CD4-positive, alpha-beta T cell treated with Interleukin-1 beta for 1 hour (primary cell): ENCODE measurements at places on chromosomes 5 and 9.

DNA sequence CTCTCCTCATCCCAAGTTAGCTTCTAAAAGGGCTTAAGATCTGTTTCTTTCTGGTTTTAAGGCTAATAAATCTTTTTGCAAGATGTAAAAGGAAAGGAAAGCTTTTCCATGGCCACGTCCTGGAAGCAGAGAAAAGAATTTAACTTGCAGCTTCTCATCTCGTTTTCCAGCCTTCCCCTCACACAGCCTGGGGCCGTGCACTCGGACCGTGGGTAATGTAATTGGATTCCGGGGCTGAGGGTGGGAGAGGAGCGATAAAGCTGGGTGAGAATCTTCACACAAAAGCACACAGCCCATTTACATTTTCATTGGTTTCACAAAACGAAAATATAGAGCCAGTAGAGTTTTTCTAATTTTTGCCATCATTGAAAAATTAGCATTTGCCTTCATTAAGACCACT lies 91.2 kb downstream of the IRX2 start:
- no peak for DNase-seq

DNA sequence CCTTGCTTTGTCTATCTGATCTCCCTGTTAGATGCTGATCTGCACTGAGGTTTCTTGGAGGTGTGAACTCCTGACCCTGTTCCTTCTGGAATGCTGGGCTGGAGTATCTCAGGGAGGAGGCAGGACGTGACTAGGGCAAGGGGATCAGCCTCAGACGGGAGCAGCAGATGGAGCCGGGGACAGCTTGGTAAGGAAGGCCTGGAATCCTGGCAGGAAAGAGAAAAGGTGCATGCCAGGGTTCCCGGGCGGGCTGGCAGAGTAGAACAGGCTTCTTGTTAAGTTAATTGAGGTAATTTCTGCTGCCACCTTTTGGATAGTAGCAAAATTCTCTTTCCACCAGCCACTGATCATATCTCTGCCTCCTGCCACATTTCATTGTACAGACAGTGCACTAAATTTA lies 180.9 kb downstream of the ZNF462 start:
- DNase-seq = no peak

GRCh38 chr5:58077966-58078365 lies 381.9 kb downstream of the PLK2 start:
- DNase-seq = no peak

DNA sequence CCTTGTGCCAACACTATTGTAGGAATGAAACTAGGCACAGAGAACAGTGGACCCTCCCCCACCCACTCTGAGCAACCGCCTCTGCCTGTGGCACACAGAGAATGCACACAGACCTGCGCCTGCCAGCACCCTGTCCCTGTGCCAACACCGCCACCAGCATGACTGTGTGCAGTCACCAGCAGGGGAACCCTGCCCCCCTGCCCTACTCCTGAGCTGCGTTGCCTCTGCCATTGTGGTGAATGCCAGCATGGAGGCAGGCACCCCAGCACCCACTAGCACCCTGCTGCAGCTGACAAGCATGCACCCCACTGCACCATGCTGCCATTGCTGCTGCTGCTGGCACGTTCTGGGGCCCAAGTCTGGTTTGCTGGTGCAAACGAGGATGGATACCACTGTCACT lies 94.4 kb upstream of the PRLR start:
- no peak for DNase-seq

DNA sequence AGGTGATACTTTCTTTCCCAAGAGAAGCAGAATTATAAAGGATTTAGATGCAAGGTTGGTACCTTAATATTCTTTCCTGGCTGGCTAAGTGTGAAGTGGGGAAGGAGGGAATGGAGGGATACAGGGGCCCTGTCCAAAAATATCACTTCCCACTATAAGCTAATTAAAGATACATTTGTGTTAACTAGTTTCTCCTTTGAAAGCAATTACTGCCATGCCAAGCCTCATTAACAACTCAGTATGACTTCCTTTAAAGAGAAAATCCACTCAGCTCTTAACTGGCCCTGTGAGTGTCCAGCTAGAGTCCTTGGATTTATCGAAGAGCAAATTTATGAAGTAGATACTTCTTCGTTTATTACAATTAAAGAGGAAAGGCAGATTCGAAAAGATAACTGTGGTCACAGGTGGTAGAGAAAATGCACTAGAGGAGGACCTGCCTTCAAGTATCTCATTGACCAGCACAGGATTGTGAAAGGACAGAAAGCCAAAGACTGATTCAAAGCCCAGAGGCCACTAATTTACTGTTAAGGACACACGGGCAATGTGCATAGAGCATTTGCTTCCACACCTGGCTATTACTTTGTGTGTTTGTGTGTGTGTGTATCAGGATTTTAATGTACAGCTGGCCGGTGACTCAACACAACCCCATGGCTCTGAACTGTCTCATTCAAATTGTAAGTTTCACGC lies 11.2 kb upstream of the GLDC start:
- no peak for DNase-seq

- DNase-seq = no peak
Measured at GRCh38 chr9:76796296-76796695, 32.1 kb downstream of the PCA3 start.

- no peak for DNase-seq
Measured at GRCh38 chr9:124913378-124913777, 27.5 kb downstream of the GOLGA1 start.

GRCh38 chr5:86129009-86129408 lies 488.7 kb upstream of the COX7C start:
- no peak for DNase-seq

DNA sequence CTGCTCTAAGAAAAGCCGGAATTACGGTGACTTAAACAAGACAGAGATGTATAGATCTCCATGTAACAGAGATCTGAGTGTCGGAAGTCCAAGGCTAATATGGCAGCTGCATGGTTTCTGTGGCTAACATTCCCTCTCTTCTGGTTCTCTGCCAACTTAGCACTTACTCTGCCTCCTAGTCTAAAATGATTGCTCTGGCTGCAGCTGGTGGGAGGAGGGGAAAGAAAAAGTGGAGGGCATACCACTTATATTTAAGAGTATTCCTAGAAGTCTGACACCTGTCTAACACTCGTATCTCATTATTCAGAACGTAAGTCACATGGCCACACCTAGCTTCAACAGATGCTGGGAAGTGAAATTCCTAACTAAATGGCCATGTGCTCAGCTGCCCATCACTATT lies 551.5 kb upstream of the TLE4 start:
- no peak for DNase-seq

DNA sequence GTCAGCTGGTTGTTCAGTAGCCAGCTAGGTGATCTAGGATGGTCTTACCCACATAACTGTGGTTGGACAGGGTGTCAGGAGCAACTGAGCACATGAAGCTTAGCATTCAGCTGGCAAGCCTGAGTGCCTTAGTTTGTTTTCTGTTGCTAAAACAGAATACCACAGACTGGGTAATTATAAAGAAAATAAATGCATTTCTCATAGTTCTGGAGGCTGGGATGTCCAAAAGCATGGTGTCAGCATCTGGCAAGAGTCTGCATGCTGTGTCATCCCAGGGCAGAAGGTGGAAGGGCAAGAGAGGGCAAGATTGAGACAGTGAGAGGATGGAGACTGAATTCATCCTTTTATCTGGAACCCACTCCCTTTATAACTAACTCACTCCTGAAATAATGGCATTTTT lies 921.5 kb downstream of the TLE4 start:
- DNase-seq = no peak

DNA sequence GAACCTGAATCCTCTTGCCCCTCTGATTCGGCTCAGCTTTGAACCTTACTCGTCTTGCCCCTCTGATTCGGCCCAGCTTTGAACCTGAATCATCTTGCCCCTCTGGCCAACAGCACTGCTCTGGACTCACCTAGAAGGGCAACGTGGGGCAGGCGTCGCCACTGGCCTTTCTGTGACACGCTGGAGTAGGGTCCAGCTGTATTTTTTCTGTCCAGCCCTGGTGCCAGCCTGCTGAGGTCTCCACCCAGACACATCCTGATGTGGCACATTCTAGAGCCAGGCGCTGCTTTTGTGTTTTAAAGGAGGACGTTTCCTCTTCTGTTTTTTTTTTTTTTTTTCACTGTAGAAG lies 15.2 kb upstream of the CPEB4 start:
- DNase-seq = no peak

- DNase-seq = no peak
Measured at GRCh38 chr9:108606401-108606800, 249.4 kb downstream of the ACTL7B start.

DNA sequence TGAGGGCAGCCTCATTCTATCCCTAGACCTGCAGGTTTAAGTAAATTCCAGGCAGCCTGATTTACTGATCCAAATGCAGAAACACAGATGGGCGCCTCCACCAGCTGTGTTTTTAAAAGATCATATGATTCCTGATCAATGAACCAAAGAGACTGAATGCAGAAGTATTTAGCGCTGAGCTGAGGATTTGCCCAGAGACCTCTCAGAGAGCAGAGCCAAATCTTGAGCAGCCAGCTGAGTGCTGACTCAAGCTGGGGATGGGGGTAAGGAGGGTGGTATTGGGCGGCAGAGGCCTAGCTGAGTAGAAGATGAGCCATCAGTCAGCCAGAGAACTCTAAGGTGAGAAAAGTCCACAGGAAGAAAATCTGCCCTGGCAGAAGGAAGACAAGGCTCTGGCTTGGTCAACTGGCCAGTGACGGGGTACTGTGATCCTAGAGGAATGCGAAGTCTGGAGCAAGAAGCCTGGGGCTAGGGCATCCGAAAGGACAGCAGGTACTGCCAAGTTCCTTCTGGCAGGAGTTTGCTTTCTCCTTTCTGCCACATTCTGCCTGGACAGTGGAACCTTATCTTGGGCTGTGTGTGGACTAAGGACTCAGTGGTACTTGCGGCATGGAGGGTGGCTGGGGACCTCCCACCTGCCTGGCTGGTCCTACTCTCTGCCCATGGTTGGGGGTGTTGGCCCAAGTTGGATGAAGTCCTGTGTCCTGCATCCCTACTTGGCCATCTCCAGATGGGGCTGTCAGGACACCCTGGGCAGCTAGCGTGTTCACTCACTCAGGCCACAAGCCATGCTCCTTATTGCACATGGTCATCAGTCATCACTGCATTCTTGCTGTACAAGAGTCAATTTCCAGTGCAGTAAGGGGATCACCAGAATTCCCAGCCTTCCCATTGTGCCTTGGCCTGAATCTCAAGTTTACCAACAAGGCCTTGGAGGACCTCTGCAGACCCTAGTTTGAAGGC lies 34.5 kb upstream of the CDKN2AIPNL start:
- peak; percentile 25 for DNase-seq

DNA sequence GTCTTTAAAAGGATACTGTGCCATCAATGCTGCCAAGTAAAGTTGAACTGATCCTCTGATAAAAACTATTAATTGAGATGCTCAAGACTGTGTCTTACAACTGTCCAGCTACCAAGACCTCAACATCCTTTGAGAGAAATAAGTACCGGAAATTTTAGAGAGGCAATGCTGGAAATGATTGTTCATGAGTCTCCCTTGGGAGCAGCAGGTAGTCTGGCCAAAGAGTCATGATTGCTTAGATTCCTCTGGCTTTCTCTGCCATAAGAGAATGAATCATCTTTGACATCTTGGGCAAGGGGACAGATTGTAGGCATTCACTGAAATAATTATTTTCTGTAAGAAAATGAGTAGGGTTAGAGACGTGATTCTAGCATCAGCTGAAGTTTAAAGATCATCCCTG lies 466.6 kb upstream of the DAB2 start:
- DNase-seq = no peak

DNA sequence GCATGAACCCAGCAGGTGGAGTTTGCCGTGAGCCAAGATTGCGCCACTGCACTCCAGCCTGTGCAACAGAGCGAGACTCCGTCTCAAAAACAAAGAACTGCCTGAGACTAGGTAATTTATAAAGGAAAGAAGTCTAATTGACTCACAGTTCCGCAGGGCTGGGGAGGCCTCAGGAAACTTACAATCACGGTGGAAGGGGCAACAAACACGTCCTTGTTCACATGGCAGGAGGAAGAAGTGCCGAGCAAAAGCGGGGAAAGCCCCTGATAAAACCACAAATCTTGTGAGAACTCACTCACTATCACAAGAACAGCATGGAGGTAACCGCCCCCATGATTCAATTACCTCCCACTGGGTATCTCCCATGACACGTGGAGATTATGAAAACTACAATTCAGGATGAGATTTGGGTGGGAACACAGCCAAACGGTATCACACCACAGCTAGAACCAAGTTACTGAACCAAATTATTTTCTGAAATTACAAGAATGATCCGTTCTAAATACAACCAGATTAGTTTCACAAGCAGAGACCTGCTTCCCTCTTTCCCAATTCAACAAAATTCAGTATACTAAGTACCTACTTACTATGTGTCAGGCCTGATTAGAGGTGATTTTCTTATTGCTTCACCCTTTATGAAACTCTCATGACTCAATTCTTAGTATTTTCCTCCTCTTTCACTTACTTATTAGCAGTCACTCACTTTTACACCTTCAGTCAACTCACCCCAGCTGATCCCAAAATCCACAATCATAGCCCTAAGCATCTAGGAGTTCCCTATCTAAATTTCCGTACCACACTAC lies 8.4 kb downstream of the UBTD2 start:
- DNase-seq = peak; percentile 45

DNA sequence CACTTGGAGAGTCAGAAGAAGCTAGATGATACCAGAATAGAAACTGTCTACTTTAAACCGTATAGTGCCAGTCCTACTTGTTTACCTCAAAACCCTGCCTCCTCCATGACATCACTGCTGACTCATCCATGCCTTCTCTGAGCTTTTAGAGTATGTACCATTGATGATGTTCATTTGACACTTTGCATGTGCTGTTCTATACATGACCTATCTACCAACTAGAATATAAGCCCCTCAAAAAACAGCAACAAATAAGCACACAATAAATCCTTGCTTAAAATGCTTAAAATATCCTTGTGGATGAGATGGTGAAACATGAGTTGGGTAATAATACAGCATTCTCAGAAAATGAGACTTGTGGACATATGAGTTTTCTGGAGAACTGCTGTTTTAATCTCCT lies 2.6 kb downstream of the CTNNAL1 start:
- peak; percentile 45 for DNase-seq

- no peak for DNase-seq
Measured at GRCh38 chr9:88571419-88571818, 36.4 kb downstream of the NXNL2 start.

GRCh38 chr5:31731016-31731415 lies 92.1 kb downstream of the PDZD2 start:
- peak; percentile 16 for DNase-seq

DNA sequence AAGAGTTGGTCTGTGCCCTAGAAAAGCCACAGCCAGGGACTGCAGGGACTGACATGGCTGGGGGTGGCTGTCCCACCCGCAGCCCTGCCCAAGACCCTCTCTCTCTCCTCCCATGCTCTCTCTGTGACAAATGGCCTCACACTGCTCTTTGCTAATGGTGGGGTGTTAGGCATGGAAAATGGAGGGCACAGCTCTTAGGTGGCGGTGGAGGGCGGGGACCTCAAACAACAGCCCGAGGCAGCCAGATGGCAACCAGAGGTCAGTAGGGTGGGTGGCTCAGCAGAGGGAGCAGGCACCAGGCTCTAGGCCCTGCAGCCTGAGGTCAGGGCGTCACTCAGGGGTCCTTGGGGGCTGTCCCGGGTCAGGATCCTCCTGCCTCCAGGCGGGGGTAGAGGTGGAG lies 73.9 kb upstream of the DAB2IP start:
- no peak for DNase-seq

DNA sequence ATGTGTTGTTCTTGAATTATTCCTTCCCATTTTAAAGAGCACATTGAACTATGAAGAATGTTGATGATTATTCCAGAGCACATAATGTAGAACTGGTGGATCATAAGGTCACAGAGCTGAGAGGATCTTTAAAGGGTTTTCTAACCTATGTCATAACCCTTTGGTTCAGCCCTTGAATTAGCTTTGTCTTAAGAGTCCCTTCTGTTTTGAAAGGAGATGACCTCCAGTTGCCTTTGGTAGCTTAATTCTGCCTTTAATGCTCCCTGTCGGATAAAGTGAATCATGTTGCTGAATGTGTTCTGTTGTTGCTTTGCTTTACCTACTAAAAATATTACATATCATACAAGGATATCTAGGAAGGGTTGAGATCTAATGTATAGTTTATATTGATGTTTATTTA lies 99.1 kb upstream of the PRRC1 start:
- no peak for DNase-seq
